Dermis blood vessel endothelial cell (primary cell): ENCODE measurements at places on chromosomes 4 and X. TPM values are rescaled to one million over a fixed set of nuclear protein-coding genes. Genes with fewer than 3 reads are reported as not detected.

SYN1 gene
- 0.05 TPM in 1 of 2 replicates, not detected in the other for total RNA-seq

HS3ST1 gene
- 0.17 and 1.9 TPM in 2 replicates for total RNA-seq

PROM1 gene
- total RNA-seq: 0.14 and 1.0 TPM in 2 replicates

IBSP gene
- not detected in 2 replicates for total RNA-seq

HTN1 gene
- not detected in 2 replicates for total RNA-seq

MYL5 gene
- 7.3 and 13.6 TPM in 2 replicates for total RNA-seq

STATH gene
- total RNA-seq: not detected in 2 replicates

GRCh38 chr4:129246910-129247461, 151.0 kb downstream of the C4orf33 start:
- no peak for DNase-seq

GRCh38 chr4:109803924-109804571, 2.2 kb upstream of the CFI start:
- DNase-seq: peak; percentile 81

- no peak for DNase-seq
Observed at GRCh38 chr4:101630319-101630986, 160.1 kb upstream of the BANK1 start.

DNA sequence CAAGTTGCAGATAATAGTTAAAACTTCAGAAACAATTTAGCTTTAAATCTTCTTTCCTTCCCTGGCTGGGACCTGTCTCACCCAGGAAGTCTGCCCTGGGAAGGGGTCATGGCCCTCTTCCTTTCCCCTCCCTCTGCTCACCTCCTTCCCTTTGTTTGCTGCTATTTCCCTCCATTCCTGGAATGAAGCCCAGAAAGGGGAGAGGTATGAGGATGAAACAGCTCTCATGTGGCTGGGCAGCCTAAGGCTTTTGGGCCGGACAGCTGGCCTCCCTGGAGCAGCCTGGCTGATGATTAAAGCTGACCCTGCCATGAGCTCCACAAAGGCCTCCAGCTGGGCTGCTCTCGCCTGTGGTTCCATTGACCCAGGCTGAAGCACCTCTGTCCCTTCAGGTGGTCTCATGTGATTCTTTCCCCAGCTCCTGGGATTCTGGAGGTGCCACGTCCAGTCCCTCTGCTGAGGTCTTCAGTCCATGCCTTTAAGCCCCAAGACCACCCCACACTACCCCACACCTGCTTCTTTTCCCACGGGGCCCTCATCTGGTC, 202.1 kb downstream of the PTTG2 start:
- DNase-seq: peak; percentile 80

DNA sequence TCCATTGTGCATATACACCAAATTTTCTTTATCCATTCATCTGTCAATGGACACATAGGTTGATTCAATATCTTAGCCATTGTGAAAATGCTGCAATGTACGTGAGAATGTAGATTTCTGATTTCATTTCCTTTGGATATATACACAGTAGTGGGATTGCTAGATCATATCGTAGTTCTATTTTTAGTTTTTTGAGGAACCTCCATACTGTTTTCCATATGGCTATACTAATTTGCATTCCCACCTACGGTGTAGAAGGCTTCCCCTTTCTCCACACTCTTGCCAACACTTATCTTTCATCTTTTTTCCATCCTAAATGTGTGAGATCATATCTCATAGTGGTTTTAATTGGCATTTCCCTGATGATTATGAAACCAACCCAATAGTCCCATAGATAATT, 43.4 kb downstream of the ING2 start:
- no peak for DNase-seq

GRCh38 chr4:90219822-90220221, 92.6 kb downstream of the CCSER1 start:
- DNase-seq: no peak

- no peak for DNase-seq
Observed at GRCh38 chr4:137609718-137610430, 77.6 kb upstream of the PCDH18 start.

DNA sequence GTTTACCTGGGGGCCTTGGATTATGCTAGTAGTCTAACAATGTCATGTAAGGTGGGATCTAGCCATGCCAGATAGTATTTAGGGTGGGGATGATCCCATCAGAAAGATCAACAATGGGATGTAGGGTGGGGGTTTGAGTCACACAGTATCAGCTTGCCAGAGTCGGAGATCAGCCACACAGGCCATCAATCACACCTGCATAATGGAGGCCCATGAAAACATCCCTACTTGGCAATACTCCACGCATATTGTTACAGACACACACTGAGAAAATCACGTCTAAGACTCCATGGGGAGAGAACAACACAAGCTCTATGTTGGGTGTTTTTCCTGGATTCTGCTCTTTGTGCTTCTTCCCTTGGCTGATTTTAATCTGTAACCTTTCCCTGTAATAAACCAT, 49.5 kb upstream of the SLC25A4 start:
- DNase-seq: no peak

- no peak for DNase-seq
Observed at GRCh38 chr4:166091146-166091545, 218.1 kb downstream of the TLL1 start.

GRCh38 chr4:94359838-94360237, 17.2 kb upstream of the HPGDS start:
- DNase-seq: no peak

DNA sequence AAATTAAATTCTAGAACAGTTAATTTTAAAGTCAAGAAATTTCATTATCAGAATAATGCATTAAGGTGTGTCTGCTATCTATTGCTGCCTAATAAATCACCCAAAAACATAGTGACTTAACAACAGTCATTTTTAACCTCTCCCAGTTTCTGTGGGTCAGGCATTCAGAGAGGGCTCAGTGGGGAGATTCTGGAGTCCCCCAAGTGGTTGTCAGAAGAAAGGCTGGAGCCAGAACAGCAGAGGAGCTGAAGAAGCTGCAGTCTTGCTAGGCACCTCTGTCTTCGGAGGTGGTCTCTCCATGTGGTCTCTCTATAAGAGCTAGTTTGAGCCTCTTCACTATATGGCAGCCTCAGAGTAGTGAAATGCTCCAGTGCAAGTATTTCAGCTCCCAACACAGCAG, 9.3 kb upstream of the HOPX start:
- no peak for DNase-seq

GRCh38 chrX:154083126-154083517, 14.4 kb downstream of the MECP2 start:
- peak; percentile 77 for DNase-seq

DNA sequence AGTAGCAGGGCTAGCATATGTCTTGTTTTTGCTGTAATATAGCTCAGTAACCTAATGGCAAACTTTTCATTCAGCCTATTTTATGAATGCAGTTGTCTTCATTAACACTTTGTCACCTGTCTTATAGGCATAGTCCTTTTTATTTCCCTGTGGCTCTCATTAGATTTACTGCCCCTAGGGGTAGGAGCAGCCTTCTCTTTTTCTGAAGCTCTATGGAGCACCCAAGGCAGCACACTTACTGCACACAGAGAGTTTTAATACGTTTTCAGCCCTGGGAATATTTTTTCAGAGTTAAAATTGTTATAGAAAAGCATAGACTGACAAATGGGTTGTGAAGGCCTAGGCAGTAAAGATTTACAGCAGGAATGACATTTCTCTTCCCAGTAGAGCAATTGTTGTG, 406.8 kb downstream of the TMA16 start:
- no peak for DNase-seq

DNA sequence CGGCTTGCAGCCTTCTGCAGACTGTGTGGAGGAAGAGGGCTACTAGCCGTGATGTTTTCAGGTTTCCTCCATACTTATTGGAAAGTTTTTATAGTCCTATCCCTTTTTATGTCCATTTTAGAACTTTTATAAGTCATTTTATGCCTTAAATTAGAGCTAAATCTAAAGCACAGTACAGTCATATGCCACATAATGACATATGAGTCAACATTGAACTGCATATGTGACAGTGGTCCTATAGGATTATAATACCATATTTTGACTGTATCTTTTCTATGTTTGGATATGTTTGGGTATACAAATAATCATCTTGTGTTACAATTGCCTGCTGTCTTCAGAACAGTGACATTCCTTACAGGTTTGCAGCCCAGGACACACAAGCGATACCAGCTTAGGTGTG, 200.2 kb downstream of the SPRY1 start:
- no peak for DNase-seq

- no peak for DNase-seq
Observed at GRCh38 chrX:16113978-16114565, 9.3 kb upstream of the GRPR start.

DNA sequence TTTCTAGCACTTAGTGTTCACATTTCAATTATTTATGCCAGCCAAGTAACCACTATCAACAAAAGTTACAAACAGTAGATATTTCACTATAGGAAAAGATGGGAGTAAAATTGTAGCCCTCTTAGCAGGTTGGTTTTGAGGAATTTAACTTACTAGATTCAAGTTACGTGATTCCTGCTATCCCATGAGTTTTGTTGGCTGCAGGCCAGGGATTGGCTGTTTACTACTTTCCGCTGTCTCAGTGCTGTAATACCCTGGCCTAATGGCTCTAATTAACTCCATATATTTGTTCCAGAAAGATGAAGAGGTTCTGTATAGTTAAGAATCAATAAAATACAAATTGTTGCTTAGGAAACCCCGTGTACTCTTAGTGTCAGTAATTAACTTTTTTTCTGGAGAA, 55.5 kb upstream of the MAGED1 start:
- DNase-seq: peak; percentile 24

DNA sequence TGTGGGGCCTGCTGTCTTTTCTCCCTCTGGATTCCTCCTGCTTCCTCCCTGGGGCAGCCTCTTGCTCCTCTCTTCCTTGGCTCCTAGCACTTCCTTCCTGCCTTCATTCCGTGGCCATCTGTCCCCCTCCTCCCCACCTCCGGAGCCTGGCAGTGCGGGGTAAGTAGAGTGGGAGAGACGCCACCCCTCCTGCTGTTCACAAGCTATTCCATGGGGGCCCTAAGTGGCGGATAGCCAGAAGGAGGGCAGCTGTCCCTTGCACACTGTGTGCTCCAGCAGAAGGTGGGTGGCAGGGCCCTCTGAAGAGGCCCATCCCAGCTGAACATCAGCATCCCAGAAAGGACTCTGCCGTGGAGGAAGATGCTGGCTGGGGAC, 27.4 kb downstream of the CCNQ start:
- no peak for DNase-seq

DNA sequence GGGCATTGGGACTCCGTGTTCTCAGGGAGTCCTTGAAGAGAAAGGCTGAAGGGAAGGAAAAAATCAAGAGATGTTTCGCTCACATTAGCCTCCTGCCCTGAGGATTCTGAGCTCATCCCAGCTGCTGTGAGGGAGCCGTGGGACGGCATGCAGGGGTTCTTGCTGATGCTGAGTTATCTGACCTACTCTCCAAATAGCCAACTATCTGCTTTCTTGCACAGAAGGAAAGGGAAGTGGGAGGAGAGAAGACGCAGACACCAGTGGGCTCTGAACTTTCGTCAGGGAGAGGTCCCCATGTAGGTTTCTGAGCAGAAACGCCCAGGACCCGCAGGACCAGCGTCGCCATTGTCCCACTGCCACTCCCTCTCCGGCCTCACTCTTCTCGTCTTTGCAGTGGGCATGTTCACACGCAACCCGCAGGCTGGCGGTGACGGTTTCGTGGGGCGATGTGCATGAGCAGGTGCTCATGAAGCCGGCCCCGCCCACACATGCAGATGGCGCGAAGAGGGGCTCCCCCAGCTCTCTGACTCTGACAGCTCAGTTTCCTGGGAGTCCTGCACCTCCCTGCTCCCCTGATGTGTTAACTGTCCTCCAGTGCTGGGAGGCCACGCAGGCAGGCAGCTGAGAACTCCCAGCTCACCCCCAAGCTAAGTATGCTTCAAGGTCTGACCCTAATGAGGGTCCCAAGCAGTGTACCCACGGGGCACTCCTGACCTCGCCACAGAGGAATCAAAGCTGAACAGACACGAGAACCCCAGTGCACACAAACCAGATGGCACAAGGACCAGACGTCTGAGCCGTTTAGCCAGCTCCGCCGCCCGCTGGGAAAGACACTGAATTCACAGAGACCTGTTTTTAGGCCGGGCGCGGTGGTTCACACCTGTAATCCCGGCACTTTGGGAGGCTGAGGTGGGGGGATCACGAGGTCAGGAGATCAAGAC, 13.6 kb upstream of the ABLIM2 start:
- DNase-seq: no peak

DNA sequence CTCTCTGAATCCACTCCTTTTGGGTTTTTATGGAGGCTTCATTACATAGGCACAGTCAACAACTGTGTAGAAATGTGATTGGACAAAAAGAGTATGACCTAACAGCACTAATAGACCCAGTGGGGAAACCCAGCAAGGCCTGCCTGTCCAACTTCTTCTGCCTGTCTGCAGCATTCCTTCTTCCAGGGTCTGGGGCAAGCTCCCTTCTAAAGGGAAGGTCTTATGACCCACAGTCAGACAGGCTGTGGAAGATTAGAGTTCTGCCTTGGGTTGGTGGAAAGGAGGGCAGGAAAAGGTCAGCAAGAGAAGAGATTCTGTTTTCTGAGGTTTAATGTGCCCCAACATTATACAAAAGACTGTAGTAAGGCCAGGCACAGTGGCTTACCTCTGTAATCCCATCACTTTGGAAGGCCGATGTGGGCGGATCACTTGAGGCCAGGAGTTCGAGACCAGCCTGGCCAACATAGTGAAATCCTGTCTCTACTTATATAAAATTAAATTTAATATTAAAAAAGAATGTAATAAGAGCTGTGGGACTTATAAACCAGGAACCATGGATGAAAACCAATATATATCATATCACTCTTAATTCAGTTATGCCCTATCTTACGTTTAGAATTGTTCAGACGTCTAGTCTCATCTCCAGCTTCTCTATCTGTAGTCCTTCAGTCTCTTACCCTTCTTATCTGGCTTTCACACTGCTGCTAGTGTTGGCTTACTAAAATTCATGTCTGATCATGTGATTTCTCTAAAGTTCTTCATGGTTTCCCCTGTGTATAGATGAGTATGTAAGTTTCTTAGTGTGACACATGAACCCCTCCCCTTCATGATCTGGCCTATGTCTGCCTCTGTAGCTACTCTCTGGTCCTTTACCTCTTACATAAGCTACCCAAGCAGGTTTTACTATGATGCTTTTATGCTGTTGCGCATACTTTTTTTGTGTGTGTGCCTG, 6.2 kb downstream of the CLCN3 start:
- DNase-seq: no peak

- peak; percentile 77 for DNase-seq
Observed at GRCh38 chr4:120071192-120071795, 4.6 kb upstream of the MAD2L1 start.
